ENCODE measurements at places on chromosomes 2 and 18. TPM values are rescaled to one million over a fixed set of nuclear protein-coding genes. Genes with fewer than 3 reads are reported as not detected.

- no peak overlapping the region for H3K27ac ChIP-seq
- H3K36me3 ChIP-seq: no peaks in the 10 kb centered on the region
- no peaks in the 10 kb centered on the region for H3K4me1 ChIP-seq
- no peak overlapping the region for H3K4me3 ChIP-seq
Observed at GRCh38 chr2:168323529-168324021, 76.2 kb upstream of the STK39 start.

DNA sequence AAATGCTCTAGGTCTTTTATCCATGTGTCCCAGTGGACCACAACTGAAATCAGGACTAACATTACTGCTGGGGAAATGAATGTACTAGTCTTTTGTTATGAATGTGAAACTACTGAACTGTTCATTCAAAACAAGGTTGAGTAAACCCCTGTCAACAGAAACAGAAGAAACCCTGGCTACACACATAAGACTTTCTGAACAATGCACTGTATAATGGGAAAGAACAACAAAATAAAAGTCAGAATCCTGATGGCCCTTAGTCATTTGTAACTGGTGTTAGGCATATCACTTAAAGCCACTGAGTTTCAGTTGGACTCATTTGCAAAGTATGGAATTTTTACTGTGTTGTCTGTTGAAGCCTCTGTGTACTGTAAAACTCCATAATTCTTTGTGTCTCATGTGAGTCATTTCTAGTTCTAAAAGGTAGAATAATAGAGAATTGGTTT lies 77.0 kb upstream of the UBXN4 start:
- H3K27ac ChIP-seq: no peak overlapping the region
- no peaks in the 10 kb centered on the region for H3K27me3 ChIP-seq
- H3K4me1 ChIP-seq: no peaks in the 10 kb centered on the region
- no peak overlapping the region for H3K4me3 ChIP-seq

DNA sequence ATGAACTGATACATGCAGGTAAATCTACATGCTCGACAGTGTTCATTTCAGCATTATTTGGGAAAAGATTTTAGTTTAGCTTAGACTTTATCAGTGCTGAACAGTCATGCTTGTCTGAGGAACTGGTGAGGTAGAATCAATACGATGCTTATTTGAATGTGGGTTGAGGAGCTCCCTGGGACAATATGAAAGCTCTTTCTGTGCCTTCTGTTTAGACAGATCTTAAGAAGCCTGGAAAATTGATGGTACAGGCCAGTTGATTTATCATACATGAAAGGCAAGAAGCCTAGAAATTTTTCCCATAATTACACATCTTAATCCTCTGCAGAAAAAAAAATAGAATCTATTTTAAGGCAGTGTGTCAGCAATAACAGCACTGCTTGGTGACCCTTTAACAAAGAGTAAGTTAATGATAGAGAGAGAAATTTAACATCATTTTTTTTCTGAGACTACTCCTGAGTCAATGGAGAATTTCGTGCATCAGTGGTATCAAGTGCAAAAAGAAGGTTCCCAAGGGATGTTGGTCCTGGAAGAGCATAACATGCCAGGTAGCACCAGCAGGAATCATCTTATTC lies 252.2 kb upstream of the CDH20 start:
- H3K4me3 ChIP-seq: no peak overlapping the region
- H3K27ac ChIP-seq: no peak overlapping the region
- H3K27me3 ChIP-seq: no peaks in the 10 kb centered on the region
- H3K4me1 ChIP-seq: no peaks in the 10 kb centered on the region

The TGFA gene
- 25.8 TPM for total RNA-seq

- no peak overlapping the region for H3K4me3 ChIP-seq
- H3K4me1 ChIP-seq: no peaks in the 10 kb centered on the region
- no peaks in the 10 kb centered on the region for H3K36me3 ChIP-seq
- no peak overlapping the region for H3K27ac ChIP-seq
- no peaks in the 10 kb centered on the region for H3K27me3 ChIP-seq
Observed at GRCh38 chr2:163778045-163778781, 42.4 kb upstream of the FIGN start.

- no peak overlapping the region for H3K27ac ChIP-seq
- DNase-seq: no peak
- no peak overlapping the region for H3K4me3 ChIP-seq
- no peaks in the 10 kb centered on the region for H3K27me3 ChIP-seq
- no peaks in the 10 kb centered on the region for H3K4me1 ChIP-seq
Observed at GRCh38 chr2:228841475-228841874, 429.6 kb downstream of the PID1 start.

The SPP2 gene
- not detected for total RNA-seq

The C2orf78 gene
- total RNA-seq: not detected

- H3K36me3 ChIP-seq: no peaks in the 10 kb centered on the region
- no peaks in the 10 kb centered on the region for H3K4me1 ChIP-seq
- H3K27me3 ChIP-seq: no peaks in the 10 kb centered on the region
- DNase-seq: no peak
- no peak overlapping the region for H3K27ac ChIP-seq
Observed at GRCh38 chr2:210162466-210163124, 8.6 kb downstream of the KANSL1L start.

DNA sequence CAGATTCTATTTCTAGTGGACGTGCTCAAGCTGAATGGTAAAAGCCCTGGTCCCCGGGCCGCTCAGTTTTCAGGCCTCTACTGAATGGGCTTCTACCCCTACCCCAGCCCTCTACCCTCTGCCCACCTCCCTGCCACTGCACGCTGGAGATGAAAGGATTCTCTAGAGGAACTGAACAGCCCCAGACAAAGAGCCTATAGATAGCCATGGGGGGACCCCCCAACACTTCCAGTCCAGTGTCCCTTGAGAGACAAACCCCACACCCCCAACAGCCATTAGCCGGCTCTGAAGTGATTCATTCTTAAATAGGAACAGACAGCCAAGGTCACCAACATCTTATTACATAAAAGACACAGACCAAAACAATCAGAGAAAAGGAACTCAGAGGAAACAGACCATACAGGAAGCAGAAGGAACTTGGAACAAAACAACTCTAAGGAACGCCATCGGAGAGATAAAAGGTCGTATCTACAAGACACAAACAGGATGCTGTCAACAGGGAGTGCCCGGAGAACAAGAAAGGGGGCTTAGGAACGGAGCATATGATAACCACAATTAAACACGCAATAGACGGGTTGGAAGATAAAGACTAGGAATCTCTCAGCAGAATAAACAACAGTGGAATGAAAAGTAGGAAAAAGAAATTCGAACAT lies 23.5 kb downstream of the TMEM37 start:
- no peak for DNase-seq
- H3K4me1 ChIP-seq: no peaks in the 10 kb centered on the region
- no peak overlapping the region for H3K4me3 ChIP-seq
- no peak overlapping the region for H3K27ac ChIP-seq
- no peaks in the 10 kb centered on the region for H3K27me3 ChIP-seq

The KLHL41 gene
- total RNA-seq: 0.37 TPM

DNA sequence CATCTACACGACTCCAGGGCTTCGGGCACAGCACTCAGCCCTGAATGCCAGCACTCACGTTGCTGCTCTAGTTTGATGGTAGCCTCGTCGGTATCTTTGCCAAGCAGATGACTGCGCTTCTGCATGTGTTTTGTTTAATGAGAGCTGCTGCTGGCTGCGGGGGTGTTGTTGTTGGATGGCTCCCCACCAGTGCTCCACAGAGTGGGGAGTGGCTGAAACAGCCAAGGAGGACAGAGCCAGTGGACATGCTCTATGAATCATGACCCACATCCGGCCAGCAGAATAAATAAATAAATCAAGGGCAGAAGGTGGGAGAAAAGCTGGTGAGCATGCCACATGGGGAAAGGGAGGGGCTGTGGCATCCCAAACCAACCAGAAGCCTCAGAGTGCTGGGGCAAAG lies 131.2 kb upstream of the SOX11 start:
- H3K27me3 ChIP-seq: no peaks in the 10 kb centered on the region
- H3K36me3 ChIP-seq: no peaks in the 10 kb centered on the region
- no peak overlapping the region for H3K27ac ChIP-seq
- H3K4me3 ChIP-seq: no peak overlapping the region

DNA sequence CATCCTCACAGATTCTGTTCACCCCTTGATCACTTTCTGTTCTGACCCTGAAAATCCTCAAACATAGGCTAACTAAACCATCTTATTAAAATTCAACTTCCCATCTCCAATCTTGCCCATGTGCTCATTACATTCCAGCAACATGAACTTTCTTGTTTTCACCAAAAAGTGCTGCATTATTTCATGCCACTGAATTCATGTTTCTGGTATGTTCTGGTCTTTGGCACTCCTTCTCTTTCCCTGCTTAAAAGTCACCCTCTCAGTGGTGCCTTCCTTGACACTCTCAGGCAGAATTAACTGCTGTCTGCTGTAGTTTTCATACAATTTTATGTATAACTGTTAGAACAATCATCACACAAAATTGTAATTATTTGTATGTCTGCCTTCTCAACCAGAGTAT lies 247.7 kb upstream of the RBMS1 start:
- no peaks in the 10 kb centered on the region for H3K36me3 ChIP-seq
- H3K27me3 ChIP-seq: no peaks in the 10 kb centered on the region
- no peaks in the 10 kb centered on the region for H3K4me1 ChIP-seq

DNA sequence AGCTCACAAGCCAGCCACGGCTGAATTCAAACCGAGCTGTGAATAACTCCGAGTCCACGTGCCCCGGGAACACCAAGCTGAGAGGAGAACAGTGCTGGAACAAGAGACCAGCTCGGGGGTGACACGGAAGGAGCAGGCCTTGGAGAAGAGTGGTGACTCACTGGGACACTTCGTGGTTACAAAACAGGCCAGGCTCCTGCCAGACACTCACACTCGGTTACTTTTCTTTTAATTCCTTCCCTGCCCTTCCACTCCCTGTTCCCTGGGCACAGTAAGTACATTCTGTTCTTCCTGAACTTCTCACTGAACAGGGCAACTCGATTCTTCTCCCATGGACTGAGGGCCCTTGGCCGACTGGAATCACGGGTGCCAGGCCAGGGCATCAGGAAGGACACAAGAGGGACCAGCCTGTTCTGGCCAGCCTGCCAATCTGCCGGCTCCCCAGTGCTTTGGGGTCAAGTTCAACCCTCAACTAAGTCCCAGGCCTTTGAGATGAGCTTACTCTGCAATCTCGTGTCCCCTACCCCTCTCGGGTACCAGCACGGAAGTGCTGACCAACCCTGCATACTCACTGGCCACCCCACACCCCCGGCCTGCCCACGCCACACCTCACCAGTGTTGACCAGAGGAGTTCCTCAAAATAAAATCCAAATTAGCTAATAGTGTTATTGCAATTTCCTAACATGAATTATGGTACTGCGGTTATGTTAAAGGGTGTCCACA lies 87.5 kb downstream of the TFCP2L1 start:
- peak; percentile 45 for DNase-seq
- peak overlapping the region; percentile 70 for H3K27ac ChIP-seq
- H3K36me3 ChIP-seq: no peaks in the 10 kb centered on the region
- peaks cover under 1% of the 10 kb centered on the region for H3K4me1 ChIP-seq
- H3K27me3 ChIP-seq: no peaks in the 10 kb centered on the region

The DQX1 gene
- total RNA-seq: 34.2 TPM

DNA sequence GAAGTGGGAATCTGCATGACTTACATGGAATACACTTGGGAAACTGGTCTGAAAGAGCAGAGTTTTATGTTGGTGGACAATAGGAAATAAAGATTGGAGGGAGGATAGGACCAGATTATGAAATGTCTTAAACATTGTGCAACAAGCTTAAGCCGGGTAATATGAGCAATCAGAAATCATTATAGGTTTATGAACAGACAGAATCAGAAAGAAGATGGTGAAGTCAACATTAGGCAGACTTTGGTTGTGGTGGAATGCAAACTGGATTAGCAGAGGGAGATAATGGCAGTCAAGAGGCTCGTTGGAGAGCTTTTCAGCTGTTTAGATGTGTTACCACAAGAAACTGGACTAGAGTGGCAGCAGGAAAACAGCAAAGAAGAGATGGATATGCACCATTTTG lies 43.5 kb downstream of the CRIM1 start:
- no peak overlapping the region for H3K4me3 ChIP-seq
- no peaks in the 10 kb centered on the region for H3K27me3 ChIP-seq
- DNase-seq: no peak
- H3K27ac ChIP-seq: no peak overlapping the region
- H3K36me3 ChIP-seq: no peaks in the 10 kb centered on the region

The GPR39 gene
- 14.6 TPM for total RNA-seq

DNA sequence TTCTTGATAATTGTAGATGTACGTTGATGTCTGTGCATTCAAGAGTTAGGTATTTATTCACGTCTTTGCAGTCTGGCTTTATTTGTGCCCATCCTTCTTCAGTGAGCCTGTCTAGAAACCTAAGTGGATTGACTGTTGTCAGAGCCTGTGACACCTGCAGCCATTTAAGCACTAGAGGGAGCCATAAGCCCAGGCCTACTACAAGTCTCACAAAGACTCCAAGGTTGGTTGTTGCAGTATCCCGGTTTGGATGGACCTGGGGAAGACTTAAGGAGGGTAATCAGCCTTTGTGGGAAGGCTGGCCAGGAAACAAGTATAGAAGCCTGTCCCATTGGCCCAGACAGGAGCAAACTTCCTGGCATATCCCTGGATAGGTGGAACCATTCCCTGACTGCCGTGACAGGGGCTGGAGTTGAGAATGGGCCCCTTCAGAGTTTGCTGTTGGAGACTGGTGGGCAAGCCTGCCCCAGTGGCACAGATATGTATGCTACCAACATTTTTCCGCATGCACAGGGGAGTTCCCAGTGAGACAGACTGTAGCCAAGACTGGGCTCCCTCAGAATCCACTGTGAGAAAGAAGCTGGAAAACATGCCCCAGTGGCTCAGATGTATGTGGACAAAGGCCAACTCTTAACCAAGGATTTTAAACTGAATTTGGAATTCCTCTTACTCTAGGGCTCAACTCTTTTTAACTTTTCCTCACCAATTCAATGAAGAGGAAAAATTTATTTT lies 9.3 kb upstream of the LRRC30 start:
- no peaks in the 10 kb centered on the region for H3K27me3 ChIP-seq
- H3K27ac ChIP-seq: no peak overlapping the region
- peak; percentile 20 for DNase-seq
